ENCODE measurements at places on chromosomes 6 and 20.

DNA sequence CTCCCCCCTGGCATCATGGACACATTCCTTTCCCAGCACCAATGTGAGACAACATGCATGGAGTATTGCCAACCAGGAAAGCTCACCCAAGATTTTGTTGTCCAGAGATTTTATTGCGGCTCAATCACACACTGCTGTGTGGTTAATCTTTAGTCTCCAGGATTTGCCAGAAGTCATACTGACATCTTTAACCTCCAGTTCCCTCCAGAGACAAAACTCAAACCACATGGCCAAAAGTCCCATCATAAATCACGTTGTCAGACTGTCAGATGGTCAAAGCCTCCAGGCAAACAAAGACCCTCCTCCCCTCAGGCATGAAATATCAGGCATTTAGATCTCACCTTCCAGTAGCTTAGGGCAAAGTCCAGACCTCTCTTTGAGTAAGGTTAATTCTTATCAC lies 97.3 kb upstream of the OPRM1 start:
- DNase-seq: no peak

- no peak for DNase-seq
Observed at GRCh38 chr6:137056121-137056880, 11.5 kb upstream of the IL20RA start.

- DNase-seq: no peak
Observed at GRCh38 chr6:42201382-42201781, 6.6 kb upstream of the GUCA1B start.

GRCh38 chr6:166905013-166905412 lies 51.3 kb downstream of the RNASET2 start:
- DNase-seq: no peak

DNA sequence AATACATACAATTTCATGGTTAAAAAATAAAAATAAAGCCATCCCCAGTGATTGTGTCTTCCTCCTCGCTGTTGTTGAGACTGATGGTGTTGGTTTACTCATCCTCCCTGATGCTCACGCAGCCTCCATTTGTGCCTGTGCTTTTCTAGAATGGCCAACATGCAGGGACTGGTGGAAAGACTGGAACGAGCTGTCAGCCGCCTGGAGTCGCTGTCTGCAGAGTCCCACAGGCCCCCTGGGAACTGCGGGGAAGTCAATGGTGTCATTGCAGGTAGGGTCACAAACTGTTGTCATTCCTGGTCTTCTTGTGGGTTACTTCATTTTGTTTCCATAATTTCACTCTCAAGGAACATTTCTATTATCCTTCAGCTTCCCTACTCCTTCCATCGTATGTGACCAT lies 28.0 kb downstream of the CAP2 start:
- DNase-seq: no peak

GRCh38 chr6:154230910-154231595 lies 125.5 kb downstream of the IPCEF1 start:
- DNase-seq: no peak

Data from NCI-H1694 (cell line).